ENCODE measurements at places on chromosomes 4 and X.

DNA sequence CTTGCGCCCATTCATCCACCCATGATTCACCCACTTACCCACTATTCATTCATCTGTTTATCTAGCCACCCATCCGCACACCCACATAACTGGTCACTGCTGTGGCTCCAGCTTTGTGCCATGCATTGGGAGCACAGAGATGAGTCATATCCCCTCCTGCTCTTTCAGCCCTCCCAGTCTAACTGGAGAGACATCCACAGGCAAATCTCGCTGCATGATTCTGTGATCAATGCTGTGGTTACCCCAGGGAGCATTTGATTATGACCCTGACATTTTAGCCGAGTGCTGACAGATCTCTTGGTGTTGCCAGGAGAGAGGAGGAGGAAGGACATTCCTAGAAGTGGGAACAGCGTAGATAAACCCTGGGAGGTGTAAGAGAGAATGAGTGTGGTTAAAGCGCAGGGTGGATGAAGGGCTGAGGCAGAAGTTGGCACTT, 10.4 kb upstream of the PORCN start:
- no peak for DNase-seq

DNA sequence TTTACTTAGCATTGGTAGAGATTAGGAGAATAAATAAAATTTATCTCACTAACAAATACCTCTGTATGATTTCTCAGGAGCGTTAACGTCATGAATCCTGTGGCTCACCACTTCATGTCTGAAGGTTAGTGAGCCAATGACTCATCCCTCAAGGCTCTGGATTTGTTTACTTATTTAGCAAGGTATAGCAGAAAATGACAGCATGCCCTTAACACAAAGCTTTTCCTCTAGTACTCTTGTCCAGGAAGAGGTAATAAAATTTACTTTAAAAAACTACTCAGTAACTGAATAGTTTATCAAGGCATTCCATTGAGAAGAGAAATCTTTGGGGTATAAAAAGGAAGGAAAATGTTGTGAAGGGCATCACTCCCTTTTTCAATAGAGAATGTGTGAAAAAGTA, 823.8 kb downstream of the CCSER1 start:
- no peak for DNase-seq

DNA sequence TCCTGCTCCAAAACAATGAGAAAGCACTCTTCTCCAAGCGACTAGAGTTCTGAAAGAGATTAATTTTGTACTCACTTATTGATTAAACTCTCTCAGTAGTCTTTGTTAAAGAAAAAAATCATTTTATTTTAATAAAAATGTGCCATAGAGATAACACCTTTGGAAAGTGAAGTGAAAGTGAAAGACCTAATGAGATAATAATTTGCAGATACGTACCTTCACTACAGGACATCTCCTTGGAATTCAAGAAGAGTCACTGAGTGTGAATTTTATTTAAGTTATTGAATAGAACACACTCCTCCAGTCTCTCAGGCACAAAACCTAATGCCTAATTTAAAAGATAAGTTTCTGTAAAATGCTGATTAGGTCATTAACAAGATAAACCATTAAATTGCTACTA, 1070.6 kb upstream of the GRID2 start:
- no peak for DNase-seq

DNA sequence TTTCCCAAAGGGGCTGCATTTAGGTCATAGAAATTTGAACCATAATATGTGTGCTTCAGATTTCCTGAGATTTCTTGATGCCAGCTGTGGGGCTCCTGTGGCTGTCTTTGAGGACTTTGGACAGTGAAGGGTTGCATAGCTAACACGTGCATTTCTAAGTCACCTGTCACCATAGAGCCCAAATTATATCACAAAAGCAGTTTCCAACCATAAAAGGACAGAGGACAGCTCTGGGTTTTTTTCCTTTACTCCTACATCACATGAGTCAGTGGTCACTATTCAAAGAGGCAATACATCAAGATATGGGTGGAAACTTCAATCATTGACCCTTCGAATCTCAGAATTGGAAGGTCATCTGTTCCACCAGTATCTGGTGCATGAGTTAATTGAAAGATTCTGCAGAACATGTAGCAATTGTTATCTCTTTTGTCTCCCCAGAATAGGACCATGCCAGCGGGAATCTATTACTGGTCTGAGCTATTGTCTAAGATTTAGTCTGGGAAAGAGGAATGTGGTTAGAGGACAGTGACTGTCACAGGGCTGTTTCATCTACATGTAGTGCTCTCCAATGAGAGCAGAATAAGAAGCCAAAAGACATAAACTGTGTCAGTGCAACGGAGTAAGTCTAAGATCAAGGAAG, 133.5 kb downstream of the AASDH start:
- no peak for DNase-seq

DNA sequence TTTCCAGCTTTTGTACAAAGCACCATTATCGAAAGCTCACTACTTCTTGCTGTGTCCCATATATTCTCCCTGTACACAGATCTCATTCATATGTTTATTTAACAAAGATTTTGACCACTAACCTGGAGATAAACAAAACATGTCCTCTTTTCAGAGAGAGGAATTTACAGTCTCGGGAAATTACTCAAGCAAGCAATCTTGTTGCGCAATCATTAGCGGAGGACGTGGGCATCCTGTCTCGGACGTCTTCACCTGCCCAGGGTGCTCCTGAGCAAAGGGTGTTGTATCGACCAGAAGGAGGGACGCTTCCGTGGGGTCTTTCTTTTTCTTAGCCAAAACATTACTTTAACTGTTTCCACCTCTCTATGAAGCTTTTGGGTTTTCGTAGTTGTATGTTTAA, 66.5 kb upstream of the CLCN4 start:
- no peak for DNase-seq

GRCh38 chr4:55393461-55394320, 2.1 kb upstream of the TMEM165 start:
- no peak for DNase-seq

DNA sequence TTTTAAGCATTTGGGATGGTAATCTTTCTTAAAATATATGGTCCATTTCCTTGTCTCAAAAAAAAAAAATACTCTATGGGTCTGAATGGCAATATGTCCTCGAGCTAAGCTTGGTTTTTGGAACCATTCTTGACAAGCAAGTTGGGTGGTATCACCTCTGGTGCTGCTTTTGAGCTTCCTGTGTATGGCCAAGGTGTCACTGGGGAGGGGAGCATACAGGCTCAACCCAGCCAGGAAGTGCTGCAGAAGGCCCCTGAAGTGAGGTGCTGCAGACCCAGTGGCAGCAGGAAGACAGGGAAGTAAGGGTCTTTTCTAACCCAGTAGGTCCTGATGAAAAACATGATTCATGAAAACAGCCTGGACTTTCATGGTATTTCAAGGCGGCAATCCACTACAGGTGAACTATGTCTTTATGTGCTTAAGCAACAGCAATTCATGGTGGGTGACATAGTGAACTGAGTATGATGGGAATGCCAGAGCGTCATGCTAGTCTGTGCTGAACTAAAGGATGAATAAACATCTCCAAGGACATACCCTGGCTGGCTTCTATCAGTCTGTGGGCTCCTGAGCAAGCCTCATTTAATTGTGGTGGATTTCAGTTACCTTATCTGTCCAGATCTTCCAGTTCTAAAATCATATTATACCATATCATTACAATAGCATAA, 15.1 kb downstream of the TRAPPC2 start:
- DNase-seq, result no peak

GRCh38 chrX:113059714-113060113, 219.1 kb upstream of the AMOT start:
- DNase-seq, result no peak

DNA sequence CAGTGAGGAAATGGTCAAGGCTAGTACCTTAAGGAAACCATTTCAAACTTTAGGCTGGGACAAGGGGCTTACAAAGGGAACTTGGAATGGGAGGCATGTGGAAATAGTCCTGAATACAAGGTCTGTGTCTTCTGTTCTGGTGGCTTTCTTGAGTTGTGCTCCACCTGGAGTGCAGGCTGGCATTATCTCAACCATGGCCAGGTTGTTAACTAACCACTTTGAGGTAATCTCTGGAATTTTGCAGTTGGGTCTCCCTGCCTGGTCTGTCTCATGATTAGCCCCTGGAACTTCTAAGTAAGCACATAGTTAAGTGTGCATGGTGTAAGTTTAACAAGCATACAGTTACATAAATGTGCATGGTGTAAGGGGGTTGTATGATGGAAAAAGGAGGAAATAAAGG, 77.5 kb downstream of the PCDH18 start:
- DNase-seq, result no peak

GRCh38 chr4:138981930-138982390, 33.6 kb upstream of the NOCT start:
- no peak for DNase-seq

DNA sequence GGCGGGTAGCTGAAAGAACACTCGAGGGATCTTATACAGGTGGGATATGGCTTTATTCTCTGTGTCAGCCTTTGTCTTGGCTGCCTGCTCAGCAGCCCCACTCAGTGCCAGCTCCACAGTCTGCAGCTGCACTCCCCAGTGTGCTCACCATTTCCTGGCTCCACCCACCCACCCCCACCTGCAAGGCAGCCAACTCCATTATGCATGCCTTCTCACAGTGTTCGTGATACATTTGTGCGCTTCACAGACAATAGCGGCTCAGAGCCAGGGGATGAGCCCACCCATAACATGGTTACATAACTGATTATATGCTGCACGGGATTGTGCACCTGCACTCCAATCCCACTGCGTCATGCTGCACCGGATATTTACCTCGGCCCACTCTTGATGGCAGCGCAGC, 8.8 kb upstream of the TMEM128 start:
- no peak for DNase-seq

- DNase-seq, result no peak
Measured at GRCh38 chrX:138519296-138519695, 192.2 kb downstream of the FGF13 start.

DNA sequence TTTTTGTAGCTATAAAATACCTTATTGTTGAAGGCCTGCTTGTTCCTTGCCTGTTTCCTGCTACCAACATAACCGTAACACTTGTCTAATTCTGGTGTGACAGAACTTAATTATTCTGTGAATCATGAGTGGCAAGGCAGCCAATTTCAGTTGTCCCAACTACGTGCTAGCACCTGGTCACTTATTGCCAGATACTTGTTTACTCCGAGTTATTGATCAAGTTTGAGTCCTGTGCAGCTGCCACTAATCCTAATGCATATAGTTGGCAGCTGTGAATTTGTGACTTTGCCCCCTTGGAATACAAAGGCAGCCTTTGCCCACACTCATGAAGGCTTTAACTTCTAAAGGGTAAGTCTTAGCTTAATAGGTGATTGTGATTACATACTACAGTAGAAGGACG, 7.8 kb upstream of the RNF128 start:
- no peak for DNase-seq

DNA sequence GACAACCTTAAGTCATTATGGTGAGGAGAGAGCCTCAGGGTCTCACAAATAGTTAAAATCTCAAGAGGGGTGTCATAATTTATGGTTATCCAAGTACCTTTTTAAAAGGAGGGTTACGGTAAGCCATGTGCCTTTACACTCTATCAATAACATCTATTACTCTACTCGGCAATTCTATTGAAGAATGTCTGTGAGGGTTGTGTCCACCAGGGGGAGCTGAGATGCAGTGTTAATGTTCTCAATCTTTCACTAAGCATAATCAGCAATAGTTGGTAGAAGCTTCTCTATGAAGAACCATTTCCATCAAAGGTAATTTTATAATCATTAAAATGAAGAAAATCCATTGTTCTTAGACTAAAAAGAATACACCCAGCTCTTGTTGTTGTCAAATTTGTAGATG, 457.4 kb downstream of the CENPC start:
- no peak for DNase-seq

DNA sequence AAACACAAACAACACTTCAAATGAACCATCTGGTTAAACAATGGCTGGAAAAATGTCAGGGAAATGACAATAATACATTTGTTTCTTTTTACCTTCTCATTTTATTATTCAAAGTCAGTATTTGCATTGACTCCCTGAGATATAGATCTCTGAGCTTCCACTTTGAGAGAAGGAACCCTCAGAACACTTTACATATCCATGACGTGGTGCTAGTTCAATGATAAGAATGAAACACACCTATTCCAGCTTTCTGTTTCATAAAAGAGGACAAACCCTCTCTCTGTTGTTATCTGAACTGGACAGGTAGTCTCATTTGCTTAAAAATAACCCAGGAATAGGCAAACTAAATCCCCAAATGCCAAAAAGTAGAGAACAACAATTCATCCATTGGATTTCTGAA, 65.3 kb upstream of the CCSER1 start:
- DNase-seq, result no peak

DNA sequence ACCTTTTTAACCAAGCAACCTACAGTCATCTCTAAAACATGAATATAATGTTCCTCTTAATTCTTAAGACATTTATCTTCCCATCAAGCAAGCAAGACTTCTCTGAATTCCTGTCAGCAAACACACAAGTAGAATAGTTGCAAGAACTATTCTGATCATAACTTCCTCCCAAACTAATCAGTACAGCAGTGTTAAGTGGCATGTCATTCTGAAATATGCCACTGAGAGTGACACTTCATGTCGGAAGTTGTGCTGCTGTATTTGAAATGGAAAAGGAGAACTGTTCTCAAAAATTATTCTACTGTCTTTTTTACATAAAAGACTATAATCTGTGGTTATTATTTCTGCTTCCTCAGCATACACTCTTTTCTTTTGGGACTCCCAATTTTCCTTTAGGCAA, 546.6 kb downstream of the PCDH18 start:
- no peak for DNase-seq

GRCh38 chr4:85828027-85828890, 353.3 kb downstream of the ARHGAP24 start:
- no peak for DNase-seq

All from fibroblast of skin of left biceps (primary cell).